Hypothalamus (tissue), 51 donors: ENCODE measurements at places on chromosomes 16 and 17.

DNA sequence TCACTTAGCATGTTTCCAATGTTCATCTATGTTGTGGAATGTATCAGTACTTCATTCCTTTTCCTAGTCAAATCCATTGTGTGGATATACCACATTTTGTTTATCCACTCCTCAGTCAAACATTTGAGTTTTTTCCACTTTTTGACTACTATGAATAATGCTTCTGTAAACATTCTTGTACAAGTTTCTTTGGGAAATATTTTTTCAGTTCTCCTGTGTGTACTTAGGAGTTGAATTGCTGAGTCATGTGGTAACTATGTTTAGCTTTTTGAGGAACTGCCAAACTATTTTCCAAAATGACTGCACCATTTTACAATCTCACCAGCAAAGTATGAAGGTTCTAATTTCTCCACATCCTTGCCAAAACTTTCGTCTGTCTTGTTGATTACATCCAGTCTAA is 223.7 kb upstream of the AXIN2 start:
- DNase-seq = no peak

DNA sequence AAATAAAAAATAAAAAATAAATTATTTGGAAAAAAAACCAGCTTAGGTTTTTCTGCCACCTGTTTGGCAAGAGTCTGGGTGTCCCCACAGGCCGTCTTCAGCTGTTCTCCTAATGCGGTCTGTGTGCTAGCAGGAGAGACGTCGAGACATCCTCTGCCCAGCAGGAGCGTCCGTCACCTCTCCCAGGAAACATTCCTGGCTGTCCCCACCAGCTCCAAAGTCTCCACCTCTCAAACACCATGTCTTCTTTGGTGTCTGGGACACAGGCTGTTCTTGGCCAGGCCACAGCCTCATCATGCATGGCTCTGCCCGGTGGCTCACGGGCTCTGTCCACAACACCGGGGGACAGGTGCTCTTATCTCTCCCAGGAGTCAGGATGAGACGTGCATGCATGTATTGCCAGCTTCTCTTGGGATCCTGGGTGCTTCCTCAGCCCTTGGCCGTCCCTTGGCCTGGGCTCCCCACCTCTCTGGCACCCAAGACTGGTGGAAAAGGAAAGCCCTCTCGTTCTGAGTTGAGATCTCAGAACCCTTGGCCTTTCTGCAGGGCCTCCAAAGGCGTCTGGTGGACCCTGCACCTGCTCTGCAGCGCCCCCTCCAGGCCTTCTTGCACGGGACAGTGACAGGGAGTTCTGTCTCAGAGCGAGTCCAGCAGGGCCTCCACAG is 84.9 kb upstream of the CBX4 start:
- DNase-seq = peak; percentile 49

- DNase-seq = no peak
Observed at GRCh38 chr17:75909051-75909811, 4.5 kb upstream of the MRPL38 start.

DNA sequence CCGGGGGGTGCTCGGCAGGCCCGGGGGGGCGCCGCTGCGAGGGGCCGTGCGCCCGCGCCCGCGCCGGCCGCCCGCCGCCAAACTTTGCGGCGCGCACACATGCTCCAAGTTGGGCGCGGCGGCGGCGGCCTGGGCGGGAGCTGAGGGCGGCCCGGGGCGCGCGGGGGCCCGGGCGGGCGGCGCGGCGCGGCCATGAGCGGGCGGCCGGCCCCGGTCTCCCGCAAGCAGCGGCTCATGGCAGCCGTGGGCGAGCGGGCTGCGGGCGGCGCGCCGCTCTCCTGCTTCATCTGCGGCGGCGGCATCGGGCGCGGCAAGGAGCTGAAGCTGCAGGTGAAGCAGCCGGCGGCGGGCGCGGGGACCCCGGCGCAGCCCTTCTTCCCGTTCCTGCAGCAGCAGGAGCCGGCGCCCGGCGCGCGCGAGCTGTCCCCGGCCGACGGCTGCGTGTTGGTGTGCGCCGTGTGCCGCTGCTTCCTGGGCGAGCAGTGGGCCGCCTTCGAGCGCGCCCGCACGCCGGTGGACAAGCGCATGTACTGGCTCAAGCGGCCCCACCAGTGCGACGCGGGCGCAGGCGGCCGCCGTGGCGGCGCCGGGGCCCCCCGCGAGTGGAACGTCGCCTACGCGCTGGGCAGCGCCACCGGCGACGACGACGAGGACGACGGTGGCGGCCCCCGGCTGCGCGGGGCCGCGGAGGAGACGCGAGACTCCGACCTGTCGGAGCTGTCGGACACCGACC is 57.2 kb upstream of the CIBAR2 start:
- peak; percentile 47 for DNase-seq

DNA sequence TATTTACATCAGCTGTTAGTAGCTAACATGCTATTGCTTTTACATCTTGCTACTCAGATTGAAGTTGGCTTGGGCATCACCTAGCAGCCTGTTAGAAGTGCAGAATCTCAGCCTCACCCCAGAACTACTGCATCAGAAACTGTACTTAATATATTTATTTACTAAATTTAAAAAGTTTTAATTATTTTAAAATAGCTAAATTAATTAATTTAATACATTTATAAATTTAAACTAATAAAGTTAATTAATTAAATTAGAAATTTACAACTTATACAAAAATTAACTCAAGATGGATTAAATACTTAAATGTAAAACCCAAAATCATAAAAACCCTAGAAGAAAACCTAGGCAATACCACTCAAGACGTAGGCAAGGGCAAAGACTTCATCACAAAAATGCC is 38.9 kb upstream of the GNA13 start:
- DNase-seq = no peak

DNA sequence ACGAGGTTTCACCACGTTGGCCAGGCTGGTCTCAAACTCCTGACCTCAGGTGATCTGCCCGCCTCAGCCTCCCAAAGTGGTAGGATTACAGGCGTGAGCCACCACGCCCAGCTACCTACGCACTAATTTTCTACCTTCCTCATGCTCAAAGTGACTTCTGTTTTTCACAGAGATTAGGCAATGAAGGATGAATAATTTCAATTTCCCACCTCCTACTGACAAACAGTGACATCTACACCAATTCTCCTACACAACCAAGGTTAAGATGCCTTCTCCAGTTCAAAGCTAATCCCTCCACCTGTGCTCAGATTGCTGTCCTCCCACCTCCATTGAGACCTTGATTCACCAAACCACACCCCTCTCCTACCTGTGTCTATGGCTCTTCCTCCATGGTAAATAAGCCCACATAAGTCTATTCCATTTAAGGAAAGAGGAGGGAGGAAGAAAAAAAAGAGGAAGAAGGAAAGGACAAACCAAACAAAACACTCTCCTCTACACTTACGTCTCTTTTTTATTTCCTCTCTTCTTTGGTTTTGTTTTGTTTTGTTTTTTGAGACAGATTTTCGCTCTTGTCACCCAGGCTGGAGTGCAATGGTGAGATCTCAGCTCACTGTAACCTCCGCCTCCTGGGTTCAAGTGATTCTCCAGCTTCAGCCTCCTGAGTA is 5.5 kb upstream of the MED11 start:
- DNase-seq = no peak
